ENCODE measurements at places on chromosomes 16 and 17.

DNA sequence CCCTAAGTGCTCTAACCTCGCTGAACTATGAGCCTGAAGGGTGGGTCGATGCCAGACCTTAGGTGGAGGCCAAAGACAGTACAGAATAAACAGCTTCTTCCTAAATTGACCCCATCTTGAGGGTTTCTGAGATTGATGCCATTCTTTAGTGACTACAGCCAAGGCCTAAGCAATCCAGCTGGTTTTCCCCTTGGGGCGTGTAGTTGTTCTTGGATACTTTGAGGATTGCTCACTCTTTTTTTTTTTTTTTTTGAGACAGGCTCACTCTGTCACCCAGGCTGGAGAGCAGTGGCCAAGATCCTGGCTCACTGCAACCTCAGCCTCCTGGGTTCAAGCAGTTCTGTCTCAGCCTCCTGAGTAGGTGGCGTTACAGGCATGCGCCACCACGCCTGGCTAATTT is 2.0 kb downstream of the OVCA2 start:
- DNase-seq, result no peak

DNA sequence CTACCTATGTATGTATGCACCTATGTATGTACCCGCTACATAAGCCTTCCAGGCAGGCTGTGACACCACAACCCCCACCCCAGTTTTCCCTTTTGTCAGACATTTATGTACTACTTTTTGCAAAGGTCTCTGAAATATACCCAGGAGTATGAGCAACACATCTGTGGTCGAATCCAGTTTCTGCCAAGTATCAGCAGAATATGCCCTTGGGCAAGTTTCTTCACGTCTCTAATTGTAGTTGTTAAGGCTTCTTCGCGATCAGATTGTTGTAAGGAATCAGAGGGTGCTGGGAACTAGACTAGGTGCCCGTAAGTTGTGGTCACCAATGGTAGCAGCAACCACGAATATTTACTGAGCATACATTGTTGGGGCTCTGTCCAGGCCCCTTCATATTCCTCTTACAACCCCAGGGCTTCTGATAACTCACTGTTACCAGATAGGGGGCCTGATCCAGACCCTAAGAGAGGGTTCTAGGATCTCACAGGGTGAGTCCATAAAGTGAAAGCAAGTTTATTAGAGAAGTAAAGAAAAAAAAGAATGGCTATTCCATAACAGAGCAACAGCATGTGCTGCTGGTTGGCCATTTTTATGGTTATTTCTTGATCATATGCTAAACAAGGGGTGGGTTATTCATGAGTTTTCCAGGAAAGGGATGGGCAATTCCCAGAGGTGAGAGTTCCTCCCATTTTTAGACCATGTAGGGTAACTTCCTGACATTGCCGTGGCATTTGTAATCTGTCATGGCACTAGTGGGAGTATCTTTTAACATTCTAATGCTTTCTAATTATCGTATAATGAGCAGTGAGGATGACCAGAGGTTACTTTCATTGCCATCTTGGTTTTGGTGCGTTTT is 16.6 kb downstream of the NUDT7 start:
- no peak for DNase-seq

DNA sequence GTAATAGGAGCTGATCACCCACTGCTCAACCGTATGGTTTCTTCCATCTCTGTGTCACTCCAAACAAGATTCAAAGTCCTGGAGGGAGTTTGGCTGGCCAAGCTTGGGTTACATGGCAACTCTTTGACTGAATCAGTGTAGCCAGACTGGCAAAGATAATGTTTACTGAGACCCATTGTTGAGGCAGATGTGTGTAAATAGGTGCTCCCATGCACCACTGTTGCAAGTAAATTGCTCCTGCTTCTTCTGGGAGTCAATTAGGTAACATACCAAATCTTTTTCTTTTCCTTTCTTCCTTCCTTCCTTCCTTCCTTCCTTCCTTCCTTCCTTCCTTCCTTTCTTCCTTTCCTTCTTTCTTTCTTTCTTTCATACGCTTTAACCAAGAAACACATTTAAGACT is 86.3 kb upstream of the DHX40 start:
- no peak for DNase-seq

DNA sequence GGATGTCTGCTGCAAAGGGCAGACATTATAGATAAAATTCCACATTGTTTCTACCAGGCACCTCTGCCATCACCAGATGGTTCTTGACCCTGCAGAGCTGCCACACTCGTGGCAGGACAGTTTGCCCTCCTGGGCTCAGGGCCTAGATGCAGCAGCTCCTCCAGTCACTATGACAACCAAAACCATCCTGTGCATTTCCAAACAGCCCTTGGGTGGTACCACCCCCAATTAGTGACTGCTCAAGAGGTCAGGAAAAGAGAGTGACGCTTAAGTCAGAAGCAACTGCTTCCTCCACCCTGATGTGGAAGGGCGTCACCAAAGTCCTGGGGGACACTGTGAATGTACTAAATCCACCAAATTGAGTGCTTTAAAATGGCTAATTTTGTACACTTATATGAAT is 109.2 kb downstream of the C16orf95 start:
- no peak for DNase-seq

DNA sequence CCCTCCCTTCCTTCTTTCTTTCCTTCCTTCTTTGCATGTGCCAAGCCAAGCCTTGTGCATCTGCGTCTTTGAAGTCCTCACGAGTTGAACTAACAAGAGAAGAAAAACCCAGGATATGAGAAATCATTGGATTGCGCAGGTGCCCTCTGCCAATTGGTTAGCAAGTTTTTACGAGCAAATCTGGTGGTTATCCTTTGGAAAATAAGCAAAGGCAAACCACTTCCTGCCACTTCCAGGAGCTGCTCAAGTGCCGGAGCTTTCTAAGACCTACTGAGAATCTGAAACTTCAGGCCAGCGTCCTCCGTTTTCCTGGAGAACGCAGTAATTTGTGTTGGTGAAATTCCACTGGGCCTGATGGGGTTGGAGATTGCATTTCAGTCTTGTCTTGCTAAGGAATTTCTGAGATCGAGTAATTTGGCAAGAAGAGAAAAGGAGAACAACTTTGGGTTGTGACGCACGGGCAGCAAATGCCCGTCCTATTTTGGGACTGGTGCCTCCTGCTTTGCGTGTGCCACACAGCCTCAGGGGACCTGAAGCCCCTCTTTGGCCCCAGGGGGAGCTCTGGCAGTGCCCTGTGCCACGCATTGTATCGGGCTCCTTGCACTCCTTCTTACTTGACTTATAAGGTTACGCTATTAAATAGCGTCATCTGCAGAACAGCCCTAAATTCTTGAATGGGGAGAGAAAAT is 56.4 kb downstream of the CMIP start:
- peak; percentile 71 for DNase-seq

DNA sequence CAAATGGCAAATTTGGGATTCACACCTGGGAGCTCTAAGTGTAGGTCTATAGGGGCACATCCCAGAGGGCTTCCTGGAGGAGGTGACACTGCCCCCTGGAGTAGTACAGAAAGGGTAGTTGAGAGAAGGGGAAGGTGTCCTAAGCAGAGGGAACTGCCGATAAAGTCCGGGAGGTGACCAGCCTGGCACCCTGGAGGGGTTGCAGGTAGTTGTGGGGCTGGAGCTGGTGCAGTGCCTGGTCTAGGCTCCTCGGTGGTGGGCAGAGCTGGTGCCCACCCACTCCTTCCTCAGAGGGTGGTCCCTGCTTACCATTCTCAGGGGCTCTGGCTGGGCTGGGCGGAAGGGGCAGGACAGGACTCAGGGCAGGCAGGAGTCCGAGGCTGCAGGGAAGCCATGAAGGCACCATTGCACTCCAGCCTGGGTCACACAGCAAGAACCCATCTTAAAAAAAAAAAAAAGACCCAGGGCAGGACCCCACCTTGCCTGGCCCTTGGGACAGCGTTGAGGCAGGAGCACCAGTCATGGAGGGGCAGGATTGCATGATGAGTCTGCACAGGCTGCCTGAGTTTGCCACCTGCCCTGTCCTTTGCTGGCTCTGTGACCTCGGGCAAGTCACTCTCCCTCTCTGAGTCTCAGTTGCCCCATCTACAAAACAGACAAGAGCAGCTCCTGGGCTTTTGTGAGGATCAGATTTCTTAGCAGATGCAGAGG is 43.8 kb downstream of the LAT start:
- DNase-seq, result no peak
